ENCODE measurements at places on chromosomes 3 and 15. TPM values are rescaled to one million over a fixed set of nuclear protein-coding genes. Genes with fewer than 3 reads are reported as not detected.
A peak's percentile ranks its signal among the peaks of the same experiment; 100 is the strongest.

DNA sequence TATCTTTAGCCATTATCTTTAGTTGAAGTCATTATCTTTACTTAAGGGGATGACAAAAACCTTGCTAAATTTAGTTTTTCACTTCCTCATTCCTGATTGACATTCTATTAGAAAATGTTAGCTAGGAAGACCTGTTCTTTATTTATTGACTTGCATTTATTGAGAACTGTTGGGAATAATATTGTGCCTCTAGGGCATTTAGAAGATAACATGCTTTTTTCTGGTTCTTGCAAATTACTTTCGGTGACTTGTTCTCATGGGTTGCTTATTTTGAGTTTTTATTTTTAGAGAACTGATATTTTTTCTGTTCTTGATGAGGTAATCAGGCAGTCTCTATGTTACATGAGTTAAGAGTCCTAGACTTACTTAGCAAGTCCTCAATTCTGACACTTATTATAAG lies 48.3 kb upstream of the CTDSPL start:
- no peak for DNase-seq

- no peak for DNase-seq
Measured at GRCh38 chr3:171230865-171231264, 204.3 kb upstream of the SLC2A2 start.

DNA sequence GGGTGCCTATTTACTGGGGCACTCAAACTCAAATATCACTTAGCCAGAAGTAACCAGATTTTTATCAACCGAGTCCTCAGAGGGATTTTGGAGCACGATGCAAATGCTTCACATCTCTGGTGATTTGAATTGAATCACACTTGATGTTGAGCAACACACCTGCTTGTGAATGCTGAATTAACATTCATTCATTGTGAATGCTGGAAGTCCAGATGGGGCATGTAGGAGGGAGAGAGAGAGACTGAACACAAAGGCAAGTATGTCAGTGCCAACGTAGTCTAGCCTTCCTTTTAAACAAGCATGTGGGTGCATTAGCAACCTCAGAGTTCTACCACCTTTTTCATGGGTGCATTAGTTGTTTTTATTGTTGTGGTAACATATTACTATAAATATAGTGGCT lies 156.2 kb downstream of the ADAMTSL3 start:
- no peak for DNase-seq

MYEF2 gene
- 25.7 TPM for total RNA-seq

FRMD5 gene
- 0.25 TPM for total RNA-seq

GRCh38 chr3:16063603-16064002 lies 110.9 kb upstream of the GALNT15 start:
- no peak for DNase-seq

- DNase-seq: no peak
Measured at GRCh38 chr3:12198301-12198700, 39.6 kb upstream of the TIMP4 start.

DNA sequence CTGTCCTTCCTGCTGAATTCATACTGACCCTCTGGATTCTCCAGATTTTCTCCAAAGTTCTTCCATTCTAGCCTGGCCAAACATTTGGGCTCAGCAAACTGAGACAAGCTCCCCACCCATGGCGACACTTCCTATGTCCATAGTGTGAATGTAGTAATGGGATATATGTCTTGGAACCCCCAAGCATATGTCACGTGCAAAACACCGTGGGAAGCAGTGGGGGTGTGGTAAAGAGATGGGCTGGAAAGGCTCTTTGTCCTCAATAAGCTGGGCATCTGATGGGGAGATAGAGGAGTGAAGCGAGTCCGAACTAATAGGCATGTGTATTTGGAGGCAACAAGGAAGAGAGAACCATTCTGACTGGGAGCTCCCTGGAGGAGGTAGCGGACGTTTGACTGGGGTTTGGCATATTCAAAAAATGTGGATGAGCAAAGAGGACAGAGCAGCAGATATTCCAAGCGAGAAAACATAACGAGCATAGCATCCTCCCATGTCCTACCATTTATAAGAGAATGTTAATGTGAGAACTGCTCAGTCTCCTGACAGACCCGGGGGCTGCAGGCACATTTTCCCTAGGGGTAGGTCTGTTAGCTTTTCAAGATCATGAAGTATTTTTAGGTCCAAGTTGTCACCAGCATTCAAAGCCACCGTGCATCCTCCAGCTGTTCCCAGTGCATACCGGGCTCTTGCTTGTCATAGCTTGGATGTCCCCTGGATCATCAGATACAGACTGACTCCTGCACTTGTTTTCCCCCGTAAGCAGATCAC lies 25.6 kb downstream of the TPM1 start:
- DNase-seq: no peak

DNA sequence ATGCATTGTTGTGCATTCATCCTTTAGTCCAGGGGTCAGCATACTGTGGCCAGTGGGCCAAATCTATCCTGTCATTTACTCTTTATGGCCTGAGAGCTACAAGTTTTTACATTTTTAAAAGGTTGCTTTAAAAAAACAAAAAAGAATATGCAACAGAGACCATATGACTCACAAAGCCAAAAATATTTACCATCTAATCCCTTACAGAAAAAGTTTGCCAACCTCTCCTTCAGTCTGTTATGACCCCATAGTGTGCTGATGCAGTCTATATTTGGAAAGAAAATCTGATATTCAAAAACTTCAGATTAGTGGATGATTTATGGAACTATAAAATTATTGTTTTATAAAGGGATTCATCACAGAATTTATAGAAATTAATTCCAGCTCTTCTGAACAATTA lies 237.5 kb upstream of the IL12A start:
- DNase-seq: no peak

DNA sequence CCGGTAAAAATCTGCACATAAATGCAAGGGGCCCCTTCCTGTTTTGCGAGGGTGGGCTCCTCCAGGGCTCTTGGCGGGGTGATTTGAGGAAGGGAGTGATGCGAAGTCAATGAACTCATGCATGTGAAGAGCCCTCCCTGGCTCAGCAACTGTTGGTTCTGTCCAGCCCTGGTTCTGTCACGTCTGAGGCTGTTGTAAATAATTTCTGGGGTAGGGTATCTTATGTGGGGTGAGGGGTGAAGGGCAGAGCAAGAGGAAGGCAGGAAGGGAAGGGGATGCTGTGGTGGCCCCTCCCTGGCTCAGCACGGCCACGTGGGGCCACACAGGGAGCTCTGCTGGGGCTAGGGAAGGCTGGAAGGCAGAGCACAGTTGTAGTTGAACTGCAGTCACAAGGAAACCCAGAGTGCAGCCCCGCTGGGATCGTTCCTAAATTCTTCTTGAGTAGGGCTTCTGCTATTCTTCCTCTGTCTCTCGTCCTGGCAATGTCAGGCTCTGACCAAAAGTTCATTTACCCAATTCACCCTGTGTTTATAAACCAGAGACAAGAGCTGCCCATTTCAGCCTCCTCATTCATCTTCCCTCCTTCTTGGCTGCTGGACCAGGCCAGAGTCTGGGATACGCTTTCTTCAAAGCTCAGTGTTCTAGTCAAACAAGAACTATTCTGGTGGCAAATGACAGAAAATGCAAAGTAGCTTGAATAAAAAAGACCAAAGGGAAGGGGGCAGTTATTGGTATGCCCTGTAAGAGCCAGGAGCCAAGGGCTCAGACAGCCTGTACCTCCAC lies 14.8 kb upstream of the TOPBP1 start:
- no peak for DNase-seq

DNA sequence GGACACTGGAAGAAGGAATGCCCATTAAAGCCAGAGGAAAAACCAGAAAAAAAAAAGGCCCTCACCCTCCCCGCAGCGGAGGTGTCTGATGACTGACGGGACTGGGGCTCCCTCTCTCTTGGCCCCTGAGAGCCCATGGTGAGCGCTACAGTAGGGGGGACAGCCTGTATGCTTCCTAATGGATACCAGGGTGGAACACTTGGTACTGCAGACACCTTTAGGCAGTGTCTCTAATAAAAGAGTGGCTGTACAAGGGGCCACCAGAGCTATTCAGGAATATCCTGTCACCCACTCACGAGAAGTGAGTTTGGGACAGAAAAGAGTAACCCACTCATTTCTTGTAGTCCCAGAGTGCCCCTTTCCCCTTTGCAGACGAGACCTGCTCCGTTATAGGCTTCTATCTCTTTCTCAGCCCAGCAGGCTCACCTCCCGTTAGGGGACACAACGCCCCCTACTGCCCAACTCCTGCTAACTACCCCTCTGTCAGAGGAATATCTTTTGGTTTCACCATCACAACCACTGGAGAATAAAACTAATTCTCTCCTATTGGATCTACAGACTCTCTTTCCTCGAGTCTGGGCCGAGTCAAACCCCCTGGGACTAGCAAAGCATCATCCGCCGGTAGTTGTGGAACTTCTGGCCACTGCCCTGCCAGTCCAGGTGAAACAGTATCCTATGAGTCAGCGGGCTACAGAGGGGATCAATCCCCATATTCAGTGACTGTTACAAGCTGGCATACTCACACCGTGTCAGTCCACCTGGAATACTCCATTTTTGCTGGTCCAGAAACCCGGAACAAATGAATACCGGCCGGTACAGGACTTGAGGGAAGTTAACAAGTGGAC lies 40.8 kb downstream of the ZBTB11 start:
- DNase-seq: peak; percentile 89

- no peak for DNase-seq
Measured at GRCh38 chr3:77186728-77187127, 146.8 kb downstream of the ROBO2 start.

- DNase-seq: no peak
Measured at GRCh38 chr3:122892118-122892960, 97.5 kb downstream of the SLC49A4 start.

- no peak for DNase-seq
Measured at GRCh38 chr3:141286856-141287255, 55.2 kb downstream of the PXYLP1 start.

DNA sequence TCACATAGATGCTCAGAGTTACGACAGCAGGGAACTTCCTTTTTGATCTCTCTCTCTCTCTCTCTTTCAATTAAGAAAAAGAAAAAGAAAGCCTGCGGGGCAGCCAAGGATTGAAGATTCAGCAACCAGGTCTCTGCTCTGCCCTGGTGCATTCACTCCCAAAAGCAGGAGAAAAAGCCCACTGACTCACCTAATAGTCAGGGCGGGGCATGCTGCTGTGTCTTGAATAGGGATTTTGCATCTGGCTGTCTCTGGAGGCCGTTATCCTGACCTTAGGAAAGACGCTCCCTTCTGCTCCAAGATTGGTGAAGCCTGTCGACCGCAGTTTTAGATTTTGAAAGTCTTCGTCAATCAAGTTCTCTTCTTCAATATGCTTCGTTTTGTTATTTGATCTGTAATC lies 20.8 kb upstream of the ITGB5 start:
- no peak for DNase-seq

OCA2 gene
- not detected for total RNA-seq

DNA sequence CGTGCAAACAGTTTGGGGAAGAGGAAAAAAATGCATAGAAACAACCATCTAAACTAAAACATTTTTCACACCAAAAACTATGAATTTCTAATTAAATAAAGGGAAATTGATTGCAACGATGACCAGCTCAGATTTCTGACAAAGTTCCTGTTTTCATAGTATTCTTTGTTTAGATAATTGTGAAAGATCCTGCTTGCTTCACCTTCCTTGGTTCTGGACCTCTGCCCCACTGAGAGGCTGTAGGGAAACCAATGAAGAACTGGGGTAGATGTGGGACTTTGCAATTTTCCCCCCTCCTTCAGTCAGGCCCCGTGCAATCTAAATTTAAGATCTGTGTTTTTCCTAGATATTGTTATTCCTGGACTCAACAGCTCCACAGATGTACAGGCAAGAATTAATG lies 13.8 kb upstream of the TEX264 start:
- DNase-seq: no peak

GRCh38 chr3:32432045-32432710 lies 40.5 kb downstream of the CMTM7 start:
- DNase-seq: peak; percentile 44

DNA sequence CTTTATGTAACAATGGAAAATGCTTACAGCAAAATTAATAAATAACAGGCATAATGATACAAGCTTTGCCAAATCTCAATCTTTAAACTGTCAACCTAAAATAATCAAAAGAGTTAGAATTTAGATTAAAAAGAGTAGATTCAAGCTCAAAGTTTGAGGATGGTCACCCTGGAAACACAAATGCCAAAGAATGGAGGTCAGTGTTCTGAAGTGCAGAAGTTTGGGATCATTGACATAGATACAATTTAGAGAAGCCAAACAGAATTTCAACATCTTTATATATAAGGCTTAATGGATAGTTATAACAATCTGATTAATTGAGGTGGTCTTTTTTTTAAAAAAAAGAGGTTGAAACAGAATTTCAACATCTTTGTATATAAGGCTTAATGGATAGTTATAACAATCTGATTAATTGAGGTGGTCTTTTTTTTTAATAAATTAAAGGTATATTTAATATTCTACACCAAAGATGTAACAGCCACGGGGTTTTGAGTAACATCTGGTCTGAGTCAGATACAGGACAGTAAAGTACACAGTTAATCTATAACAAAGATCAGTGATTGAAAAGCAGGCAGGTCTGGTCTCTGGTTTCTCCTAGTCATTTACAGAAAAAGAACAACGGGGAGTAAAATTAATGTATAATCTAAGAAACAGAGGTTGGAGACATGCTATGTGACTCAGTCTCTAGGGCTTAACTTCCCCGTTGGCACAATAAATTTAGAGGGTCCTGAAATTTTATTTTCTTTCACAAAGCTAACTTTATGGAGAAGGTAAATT lies 490.7 kb downstream of the GBE1 start:
- DNase-seq: no peak

NMNAT3 gene
- 4.5 TPM for total RNA-seq

LIPH gene
- total RNA-seq: not detected

- DNase-seq: no peak
Measured at GRCh38 chr3:142040941-142041491, 108.3 kb downstream of the TFDP2 start.

GRCh38 chr3:182683453-182683852 lies 109.9 kb upstream of the ATP11B start:
- peak; percentile 72 for DNase-seq

GOLGA8Q gene
- not detected for total RNA-seq

GRCh38 chr3:170725285-170725731 lies 139.4 kb upstream of the SLC7A14 start:
- no peak for DNase-seq

DNA sequence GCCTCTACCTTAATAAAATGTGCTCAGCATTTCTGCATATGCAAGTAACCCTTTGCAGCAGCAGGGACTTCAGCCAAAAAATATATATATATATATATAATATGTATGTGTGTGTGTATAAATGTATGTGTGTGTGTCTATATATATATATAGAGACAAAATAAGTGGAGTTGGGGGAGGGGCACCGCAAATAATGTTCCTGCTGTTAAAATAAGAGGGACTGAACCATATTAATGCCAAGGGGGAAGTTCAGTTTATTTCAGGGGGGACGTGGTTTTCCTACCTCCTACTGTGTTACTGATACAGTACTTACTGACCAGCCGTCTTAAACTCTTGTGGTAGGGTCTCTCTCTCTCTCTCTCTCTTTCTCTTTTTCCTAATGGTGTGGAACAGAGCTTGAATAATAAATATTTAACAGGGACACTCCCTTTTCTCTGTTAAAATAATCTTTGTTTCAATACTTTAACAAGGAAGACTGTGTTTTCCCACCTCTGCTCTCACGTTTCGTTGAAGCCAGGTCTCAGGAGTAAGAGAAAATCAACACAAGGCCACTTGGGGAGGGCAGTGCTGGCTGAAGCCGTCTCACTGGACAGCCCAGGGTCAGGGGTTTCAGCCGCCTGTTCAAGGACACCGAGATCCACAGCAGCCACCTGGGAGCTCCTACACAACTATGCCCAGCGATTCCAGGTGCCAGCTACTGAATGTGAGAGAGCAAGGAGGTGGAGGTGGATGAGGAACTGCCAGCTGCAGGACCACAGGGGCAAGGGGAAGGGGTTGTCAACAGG lies 42.8 kb upstream of the ADAMTSL3 start:
- DNase-seq: no peak

LNP1 gene
- 2.5 TPM for total RNA-seq

ASB14 gene
- total RNA-seq: not detected

- no peak for DNase-seq
Measured at GRCh38 chr3:96267577-96267976, 546.8 kb upstream of the EPHA6 start.

Data from activated CD8-positive, alpha-beta T cell treated with anti-CD3 and anti-CD28 coated beads for 36 hours (primary cell).